Tibial artery (tissue), 4 donors: ENCODE measurements at places on chromosomes 7 and 10.

GRCh38 chr10:71302874-71303568, 16.0 kb upstream of the SLC29A3 start:
- DNase-seq: no peak

DNA sequence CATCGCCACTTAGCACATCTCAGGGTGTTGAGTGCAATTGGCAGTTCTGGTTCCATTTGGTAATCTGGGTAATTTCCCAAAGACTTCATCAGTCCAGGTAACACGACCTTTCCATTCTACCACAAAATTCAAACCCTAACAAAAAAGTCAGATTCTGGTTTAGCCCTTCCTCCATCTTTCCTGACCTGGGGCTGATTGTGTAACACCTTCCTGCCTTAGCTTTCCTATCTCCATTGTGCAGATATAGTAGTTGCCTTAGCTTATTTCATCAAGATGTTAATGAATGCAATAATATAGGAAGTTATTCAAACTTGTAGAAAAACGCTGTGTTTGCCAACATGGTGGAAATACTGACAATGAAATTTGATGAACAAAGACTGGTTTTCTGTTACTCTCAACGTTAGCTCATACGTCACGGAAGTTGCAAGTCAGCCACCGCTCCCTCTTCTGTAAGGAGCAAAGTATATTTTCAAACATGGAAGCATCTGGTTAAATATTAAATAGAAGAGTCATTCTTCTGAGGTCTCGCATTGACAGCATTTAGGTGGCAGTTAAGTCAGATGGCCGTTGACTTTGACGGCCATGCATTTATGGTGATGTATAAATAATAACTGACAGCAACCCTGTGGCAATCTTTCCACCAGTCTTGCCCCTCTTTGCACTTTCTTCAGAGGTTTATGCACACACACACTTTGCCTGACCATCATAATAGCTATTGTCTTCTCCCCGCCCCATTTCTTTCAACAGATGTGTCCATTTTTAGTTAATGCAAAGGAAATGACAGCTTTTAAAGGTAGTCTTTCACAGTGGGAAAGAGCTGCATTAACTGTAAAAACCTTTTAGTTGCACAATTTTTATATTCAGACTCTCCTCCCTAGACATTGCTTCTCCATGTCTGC, 205.1 kb upstream of the BMPER start:
- no peak for DNase-seq

GRCh38 chr7:22578007-22578733, 78.2 kb upstream of the STEAP1B start:
- DNase-seq: no peak

GRCh38 chr10:130243015-130243414, 106.8 kb downstream of the GLRX3 start:
- DNase-seq: no peak

GRCh38 chr10:97332591-97333350, 1.8 kb downstream of the FRAT2 start:
- peak; percentile 50 for DNase-seq

GRCh38 chr7:104327534-104327933, 869 bp upstream of the LHFPL3 start:
- DNase-seq: no peak

DNA sequence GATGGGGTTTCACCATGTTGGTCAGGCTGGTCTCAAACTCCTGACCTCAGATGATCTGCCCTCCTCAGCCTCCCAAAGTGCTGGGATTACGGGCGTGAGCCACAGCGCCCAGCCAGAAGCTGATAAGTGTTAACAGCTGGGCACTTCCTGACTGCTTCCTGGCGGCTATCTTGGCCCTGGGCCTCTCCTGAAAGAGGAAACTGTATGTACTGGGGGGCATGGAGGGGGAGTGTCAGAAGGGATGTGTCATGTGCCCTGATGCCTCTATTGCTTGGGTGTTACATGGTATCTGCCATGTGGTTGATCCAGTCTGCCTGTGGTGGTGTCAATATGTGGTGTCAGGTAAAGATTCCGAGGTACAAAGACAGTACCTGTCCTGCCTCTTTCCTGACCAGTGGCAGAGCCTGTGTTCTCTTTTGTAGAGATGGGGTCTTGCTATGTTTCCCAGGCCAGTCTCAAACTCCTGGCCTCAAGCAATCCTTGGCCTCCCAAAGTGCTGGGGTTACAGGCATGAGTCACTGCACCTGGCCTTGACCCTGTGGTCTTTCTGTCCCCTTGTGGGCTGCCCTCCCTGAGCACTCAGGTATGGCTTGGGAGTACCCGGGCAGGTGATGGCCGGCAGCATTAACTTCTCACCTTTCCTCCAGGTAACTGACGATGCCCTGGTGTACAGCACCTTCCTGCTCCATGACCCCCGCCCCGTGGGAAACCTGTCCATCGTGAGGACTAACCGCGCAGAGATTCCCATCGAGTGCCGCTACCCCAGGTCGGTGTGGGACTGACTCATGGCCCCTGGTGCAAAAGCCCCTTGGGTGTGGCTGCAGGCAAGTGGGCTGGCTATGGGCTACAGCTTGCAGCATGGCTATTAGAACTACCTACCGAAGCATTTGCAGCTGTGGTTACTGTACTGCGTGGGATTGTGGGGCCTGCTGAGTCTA, 4.4 kb downstream of the ZP3 start:
- peak; percentile 60 for DNase-seq
